Stimulated activated CD4-positive, alpha-beta T cell treated with anti-CD3 and anti-CD28 coated beads, Interleukin-12 subunit alpha, Interleukin-12 subunit beta, amount 100 ng/mL, for 48 hours (primary cell): ENCODE measurements at places on chromosomes 5 and 9.
A peak's percentile ranks its signal among the peaks of the same experiment; 100 is the strongest.

- no peak for DNase-seq
These were observed 157.4 kb downstream of the RMI1 start for GRCh38 chr9:84137968-84138367.

GRCh38 chr9:107789001-107789700, 299.6 kb upstream of the KLF4 start:
- DNase-seq = no peak

DNA sequence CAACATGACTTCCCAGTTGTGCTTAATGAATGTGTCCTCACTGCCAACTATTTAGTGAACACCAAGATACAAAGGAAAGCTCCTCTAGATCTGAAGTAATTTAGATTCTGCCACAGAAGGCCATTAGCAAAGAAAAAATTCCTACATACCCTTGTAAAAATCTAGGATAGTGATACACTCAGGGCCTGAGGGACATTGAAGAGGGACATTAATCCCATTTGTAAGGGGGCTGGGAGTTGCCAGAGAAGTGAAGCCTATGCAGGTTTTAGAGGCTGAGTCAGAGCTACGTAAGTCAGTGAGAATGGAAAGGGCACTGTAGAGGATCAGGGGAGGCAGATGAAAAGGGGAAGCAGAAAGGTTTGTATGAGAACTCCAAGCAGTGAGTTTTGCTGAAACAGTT, 286.9 kb upstream of the TARS1 start:
- DNase-seq = no peak

- no peak for DNase-seq
These were observed 55.6 kb downstream of the MACROH2A1 start for GRCh38 chr5:135343413-135343812.

DNA sequence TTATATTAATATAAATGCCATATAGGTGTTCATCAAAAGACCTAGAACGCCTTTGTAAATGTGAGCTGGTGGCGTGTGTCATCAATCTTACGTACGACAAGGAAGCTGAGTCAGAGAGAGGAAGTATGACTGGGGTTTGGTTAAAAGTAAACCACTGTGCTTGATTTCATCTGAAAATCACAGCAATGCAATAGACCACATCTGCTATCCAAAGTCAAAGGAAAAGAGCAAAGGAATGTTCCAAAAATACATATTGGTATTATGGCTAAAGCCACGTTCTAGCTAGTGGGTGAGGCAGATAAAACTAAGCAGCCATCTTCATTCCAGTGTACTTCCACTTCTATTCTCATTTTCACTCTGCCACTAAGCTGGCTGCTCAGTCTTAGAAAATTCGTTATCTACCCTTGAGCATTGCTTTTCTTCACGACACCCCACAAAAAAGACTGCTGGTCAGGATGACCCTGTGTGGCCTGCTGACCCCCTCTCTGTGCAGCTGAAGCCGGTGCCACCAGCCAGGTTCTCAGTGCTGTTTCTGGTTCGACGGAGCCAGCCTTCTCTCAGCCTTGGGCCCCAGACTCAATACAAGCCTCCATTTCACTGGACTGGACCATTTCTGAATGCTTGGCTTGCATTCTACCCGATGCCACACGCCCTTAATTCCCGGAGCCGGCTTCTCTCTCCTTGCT, 23.8 kb downstream of the SHC3 start:
- DNase-seq = no peak

DNA sequence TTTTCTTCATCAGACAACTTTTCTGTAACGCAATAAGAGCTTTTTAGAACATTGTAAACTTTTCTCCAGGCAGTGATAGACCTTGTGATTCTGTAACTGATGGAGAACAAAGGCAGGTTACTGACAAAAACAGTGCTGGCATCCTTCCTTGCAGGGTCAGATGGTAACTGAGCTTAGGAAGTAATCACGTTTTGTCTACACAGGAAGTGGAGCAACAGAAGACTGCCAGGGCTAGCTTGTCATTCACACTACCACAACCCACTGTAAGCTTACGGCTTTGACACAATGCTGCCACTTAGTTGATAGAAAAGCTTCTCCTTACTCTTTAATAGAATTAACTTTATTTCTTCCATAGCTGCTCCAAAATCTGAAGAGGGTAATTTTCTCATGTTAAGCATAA, 46.8 kb downstream of the FBN2 start:
- DNase-seq = no peak

- no peak for DNase-seq
These were observed 107.2 kb downstream of the C5orf15 start for GRCh38 chr5:133861161-133861737.

DNA sequence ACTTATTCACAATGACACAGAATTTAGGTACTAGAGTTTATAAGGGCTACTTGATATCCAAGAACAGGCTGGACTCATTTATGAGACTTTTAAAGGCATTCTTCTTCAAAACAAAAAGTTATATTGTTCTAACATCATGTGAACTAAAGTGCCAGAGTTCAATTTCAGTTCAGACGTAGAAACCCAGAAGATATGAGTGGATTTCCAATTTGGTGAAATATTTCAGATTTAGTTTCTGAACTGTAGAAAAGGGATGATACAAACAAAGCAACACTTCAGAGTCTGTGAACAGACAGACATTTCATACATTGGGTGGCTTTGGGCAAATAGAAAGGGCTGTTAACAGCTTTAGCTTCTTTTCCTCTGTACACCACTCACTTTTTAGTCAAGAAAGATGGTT, 384.0 kb downstream of the NR2F1-AS1 start:
- no peak for DNase-seq

DNA sequence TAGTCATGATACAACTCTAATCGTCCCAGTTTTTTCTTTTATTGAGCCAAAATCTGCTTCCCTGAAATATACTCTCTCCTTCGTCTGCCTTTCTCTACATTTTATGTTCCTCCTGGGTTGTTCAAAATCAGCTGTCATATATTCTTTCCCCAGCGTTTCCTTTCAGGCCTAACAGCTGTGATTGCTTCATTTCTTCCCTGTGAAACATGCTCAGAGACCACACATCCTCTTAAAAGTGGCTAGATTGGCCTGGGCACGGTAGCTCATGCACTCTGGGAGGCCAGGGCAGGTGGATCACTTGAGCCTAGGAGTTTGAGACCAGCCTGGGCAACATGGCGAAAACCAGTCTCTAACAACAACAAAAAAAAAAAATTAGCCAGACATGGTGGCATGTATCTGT, 25.1 kb downstream of the NFX1 start:
- DNase-seq = no peak

GRCh38 chr9:5799314-5799713, 33.6 kb downstream of the ERMP1 start:
- DNase-seq = no peak

DNA sequence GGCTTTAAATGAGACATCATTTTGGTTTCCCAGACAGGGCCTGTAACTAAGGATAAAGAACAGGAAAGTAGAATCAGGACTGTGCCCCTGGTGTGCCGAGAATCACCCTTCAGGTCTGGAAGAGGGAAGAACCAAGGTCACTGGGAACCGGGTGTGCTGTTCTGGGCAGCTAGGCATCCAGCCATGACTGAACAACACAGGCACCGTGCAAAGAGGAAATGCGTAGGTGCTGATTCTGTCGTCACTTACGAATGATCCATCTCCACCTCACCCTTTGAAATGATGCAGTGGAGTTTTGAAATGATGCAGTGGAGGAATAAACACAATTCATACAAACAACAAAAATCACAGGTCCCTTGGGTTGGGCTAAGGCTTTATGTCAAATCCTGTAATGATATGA, 64.4 kb downstream of the MAP1B start:
- peak; percentile 10 for DNase-seq

DNA sequence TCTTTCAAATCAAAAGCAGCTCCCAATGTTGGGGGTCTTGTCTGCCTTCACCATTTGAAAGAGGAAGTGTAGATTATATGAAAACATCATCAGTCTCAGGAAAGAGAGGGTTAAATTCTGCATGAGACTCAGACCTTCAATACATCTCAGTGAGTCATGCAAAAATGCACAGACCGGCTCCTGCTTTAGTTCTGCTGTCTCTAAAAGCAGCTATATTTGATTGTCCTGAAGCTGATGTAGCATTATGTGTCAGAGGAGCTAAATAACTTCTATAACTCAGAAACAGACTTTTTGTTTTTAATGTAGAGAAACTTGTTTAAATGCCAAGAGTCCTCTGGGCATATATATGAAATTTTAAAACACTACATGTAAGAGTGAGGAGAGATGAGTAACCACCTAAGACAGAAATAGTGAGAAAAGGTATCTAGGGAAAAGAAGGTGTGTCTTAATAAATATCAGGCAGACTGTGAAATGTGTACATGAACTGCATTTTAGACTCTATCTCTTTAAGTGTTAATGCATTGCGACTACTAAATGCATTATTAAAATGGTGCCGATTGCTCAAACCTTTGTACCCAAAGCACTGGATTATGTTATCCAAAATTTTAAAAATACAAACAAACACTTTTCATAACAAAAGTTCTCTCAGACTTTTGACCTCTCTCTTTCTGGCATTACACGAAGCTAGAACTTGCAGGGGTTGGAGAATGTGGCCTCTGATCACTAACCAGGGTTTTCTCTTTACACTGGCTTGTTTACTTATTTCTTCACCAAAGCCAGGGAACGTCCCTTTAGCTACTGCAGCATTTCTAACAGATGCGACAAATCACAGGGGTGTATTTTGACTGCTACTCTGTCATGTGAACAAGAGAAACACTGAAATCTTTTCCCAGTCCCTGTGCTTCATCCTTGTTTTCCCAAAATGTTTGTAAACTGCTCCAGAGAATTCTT, 302.3 kb downstream of the ARL15 start:
- DNase-seq = no peak

DNA sequence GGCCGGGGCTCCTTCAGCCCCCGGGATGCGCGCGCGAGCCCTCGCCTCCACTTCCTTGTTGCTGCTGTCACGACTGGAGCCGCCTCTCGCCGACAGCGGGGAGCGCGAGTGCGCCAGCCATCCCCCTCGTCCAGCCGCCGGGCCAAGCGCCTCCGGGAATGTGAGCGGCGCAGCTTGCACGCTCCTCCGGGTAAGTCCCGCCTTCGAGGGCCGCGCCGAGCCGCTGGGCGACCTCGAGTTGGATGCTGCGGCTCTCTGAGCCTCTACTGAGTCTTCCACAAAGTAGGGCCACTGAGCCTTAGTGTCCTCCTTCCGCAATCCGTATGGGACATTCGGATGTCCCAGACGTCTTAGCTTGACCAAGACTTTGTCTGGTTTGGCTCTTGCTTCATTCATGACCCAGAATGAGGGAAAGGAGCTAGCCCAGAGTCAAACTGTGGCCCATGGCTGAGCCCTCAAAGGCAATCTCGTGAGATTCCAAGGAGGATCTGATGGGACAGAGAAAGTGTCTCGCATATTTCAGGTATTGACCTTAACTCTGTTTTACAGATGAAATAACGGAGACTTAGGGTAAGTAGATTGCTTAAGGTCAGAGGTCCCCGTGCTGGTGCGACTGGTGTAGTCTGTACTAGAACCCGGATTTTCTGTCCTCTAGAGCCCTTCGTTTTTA, 586 bp downstream of the HMGXB3 start:
- peak; percentile 10 for DNase-seq

- no peak for DNase-seq
These were observed 1.9 kb downstream of the FLT4 start for GRCh38 chr5:180647465-180647864.

- DNase-seq = no peak
These were observed 1.3 kb upstream of the SNX2 start for GRCh38 chr5:122773619-122774018.

DNA sequence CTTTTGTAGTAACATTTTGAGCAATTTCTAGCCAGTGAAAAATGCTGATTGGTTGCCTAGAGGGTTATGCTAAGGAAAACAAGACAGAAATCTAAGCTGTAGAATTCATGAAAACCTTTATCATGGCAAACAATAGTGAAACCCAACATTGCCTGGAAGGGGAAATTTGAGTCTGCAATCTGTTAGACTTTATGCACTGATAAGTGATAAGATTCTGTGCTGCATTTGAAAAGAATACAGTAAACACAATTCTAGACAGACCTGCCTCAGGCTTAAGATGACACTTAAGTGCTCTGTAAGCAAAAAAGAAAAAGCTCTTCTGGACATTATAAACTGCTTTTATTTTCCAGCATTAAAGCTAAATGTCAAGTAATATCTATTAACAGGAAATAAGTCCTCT, 519.3 kb downstream of the ISL1 start:
- DNase-seq = no peak

DNA sequence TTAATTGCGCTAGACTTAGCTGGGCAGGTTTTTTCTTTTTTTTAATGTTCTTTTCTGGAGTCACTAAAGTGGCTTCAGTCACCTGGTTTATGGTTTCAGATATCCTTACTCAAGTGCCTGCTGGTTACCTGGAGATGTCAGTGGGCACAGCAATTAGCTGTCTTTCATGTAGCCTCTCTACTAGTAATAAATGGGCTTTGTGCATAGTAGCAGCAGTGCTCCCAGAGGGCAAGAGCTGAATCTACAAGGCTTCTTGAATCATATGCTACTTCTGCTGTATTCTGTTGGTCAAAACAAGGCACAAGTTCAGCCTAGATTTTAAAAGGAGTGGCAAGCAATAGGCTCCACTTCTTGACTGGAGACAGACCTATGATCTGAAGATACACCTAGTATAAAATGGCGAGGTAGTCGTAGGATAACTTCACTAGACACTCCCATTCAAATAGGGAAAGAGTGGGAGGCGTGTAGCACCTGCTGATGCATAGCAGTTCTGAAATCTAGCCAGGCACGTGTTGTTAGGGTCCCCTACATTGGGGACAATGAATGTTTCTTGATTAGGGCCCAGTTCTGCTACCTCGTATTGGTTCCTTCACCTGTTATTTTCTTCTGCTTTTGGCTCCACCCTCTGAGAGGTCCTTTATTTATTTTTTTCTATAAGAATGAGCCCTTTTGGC, 7.0 kb downstream of the SCAMP1 start:
- DNase-seq = no peak

- DNase-seq = no peak
These were observed 97.6 kb upstream of the SEMA6A start for GRCh38 chr5:116672203-116672602.

- DNase-seq = peak; percentile 20
These were observed at the start of gene OLFM1 for GRCh38 chr9:135087489-135087792. TSS of gene OLFM1 (plus strand) at chr9:135087668. CDS start at chr9:135087990, 322 bp downstream.

GRCh38 chr5:131536211-131536826, 98.7 kb downstream of the RAPGEF6 start:
- DNase-seq = no peak

DNA sequence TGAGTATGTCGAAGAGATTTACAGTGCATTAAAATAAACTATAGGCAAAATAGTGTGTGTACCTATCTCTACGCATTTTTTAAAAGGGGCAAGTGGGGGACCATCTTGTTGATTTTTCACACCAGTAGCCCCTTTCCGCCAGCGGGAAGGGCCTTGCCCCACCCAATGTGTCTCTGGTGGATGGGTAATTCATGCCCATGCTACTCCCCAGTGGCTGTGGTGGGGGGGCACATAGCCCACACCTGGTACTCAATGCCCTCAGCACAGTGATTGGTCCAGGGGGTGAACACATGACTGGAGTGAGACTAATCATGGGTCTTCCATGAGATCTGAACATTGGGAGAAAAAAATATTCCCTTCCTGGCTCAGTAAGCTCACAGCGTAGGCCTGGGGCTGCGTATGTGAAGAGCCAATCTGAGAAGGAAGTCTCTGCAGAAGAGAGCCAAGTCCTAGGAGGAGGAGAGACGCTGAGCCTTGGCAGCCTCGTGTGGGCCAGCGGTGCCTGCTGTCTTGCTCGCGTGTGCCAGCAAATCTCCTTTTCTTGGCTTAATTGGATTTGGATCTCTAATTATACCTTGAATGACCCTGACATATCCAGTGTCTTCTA, 103.4 kb downstream of the ADAMTS2 start:
- DNase-seq = no peak

- DNase-seq = no peak
These were observed 2.5 kb downstream of the TMEM252 start for GRCh38 chr9:68538200-68538599.

GRCh38 chr5:67156976-67157583, 39.5 kb downstream of the CD180 start:
- DNase-seq = no peak

- DNase-seq = no peak
These were observed 222.5 kb upstream of the DAPK1 start for GRCh38 chr9:87275047-87275725.
